ENCODE measurements at places on chromosomes 3 and 15.

- peak; percentile 75 for DNase-seq
These were observed 205.2 kb downstream of the RBMS3 start for GRCh38 chr3:29486096-29486495.

DNA sequence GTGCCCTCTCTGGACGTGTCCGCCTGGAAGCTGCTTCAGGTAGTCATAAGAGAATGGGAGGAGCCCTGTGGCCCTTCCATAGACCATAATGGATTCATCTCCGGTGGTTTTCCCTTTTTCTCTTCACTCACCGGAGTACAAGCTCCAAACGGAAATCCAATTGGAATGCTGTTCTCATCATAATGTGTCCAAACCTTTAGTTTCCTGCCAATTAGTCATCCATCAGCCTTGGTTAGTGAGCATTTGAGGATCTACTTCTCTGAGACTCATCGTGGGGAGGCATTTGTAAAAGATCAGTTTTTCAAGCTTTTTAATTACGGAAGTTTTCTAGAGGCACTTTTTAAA lies 34.9 kb downstream of the ABHD2 start:
- no peak for DNase-seq

- no peak for DNase-seq
These were observed 36.5 kb downstream of the ANAPC13 start for GRCh38 chr3:134449277-134449676.

- DNase-seq, result no peak
These were observed 91.2 kb downstream of the SLC25A26 start for GRCh38 chr3:66312039-66312438.

- DNase-seq, result no peak
These were observed 12.5 kb downstream of the PRR20G start for GRCh38 chr3:127275287-127275781.

- no peak for DNase-seq
These were observed 251.1 kb downstream of the ULK4 start for GRCh38 chr3:41710646-41711388.

DNA sequence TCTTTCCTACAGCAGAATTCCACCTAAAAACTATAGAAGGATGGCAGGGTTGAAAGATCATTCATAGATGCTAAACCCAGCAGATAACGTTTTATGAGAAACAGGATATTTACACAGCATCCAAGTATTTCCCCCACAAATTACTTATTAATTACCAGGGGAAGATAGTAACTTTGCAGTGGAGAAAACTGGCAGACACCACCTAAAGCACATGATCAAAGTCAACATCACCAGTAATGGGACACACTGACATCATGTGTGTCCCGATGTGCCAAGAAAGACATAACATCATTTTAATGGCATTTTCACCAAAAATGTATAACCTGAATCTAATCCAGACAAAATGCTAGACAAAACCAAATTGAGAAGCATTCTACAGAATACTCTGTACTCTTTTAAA lies 220.4 kb upstream of the THBS1 start:
- DNase-seq, result no peak

DNA sequence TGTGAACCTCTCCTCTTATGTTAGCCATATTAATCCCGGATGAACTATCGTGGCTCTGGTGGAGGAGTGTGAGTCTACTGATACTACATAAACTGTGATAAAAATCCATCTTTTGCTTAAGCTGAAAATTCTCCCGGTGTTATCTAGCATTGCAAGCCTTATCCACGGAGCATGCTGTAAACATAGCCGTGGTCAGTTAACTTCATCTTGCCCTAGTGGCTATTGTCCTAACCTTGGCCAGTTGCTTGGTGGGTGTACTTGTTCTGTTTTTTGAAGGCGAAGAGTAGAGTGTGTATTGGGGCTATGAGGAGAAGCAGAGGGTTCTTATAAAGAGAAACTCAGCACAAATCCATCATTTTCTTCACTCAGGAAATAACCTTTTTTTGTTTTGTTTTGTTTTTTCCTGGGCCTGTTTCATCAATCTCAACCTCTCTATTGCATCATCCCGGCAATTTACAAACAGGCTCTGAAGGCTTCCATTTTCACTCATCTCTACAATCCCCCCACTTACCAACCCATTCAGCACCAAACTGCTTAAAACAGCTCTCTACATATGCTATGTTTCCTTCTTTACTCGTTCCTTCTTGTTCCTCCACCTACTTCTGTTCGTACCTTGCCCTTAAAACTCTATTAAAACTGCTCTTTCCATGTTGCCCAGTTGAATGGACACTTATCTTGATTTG lies 135.5 kb upstream of the PTX3 start:
- DNase-seq, result no peak

GRCh38 chr15:60385620-60386552 lies 11.9 kb downstream of the ANXA2 start:
- peak; percentile 22 for DNase-seq

DNA sequence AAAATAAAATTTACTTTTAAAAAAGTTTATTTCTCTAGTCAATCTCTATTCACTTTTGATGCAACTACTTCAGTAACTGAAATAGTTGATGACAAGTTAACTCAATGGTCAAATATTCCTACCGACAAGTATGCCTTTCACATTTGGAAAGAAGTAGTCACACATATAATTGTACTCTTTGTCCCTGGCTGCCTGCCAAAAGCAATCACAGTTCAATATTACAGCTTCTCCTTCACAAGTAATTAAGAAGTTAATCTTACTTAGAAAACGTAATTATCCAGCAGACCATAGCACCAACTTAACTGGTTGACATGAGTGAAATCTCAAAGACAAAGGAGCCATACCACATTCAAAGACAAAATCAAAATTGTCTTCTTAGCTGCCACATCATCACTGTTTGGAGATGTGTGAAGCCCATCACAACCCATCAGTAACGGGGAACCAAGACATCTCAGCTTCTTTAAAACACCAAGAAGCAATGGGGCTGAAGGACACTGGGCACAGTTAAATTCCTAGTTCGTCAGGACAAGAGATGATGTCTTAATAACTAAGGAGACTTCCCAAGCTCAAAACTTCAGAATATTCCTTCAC lies 86.1 kb downstream of the PLCH1 start:
- DNase-seq, result no peak

GRCh38 chr15:76865548-76865991 lies 39.6 kb downstream of the SCAPER start:
- DNase-seq, result no peak

DNA sequence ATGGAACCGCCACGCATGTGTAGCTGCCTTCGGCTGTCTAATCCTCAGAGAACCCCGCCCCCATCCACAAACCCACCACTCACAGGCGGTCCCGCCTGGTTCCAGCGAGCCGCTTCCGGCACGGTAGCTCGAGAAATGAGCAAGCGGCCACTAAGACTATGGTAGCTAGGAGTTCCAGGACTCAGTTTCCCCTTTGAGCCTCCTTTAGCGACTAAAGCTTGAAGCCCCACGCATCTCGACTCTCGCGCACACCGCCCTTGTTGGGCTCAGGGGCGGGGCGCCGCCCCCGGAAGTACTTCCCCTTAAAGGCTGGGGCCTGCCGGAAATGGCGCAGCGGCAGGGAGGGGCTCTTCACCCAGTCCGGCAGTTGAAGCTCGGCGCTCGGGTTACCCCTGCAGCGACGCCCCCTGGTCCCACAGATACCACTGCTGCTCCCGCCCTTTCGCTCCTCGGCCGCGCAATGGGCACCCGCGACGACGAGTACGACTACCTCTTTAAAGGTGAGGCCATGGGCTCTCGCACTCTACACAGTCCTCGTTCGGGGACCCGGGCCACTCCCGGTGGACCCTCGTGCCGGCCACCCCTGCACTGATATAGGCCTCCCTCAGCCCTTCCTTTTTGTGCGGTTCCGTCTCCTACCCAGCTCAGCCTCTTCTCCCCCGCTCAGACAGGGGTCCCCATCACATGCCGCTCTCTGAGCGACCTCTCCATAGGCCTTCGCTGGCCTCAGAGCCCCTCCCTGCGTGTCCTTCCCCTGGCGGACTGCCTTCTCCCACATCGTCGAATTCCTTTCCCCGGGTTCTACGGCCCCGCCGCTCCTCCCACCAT lies at the start of gene RAB11A:
Gene RAB11A, plus strand, starts transcription at position 366 of the 828 bp plus-strand sequence. Its CDS starts 95 bp downstream, at position 461.
- DNase-seq, result peak; percentile 95

DNA sequence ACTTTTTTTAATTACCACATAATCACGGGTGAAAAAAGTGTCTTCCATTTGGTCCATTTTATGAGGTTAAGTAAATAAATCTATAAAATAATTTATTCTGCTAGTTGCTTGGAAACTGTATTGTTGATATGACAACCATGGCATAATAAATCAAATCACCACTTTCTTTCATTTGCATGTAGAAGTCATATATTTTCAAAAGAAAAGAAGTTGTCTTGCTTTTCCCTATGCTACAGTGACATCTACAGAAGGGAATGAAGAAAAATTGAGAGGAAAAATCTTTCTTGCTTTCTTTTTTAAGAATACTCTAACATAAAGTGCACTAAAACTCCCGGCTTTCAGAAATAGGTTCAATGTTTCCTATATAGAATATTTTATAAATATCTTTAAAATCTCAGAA lies 228.5 kb downstream of the ZBBX start:
- DNase-seq, result peak; percentile 50

- no peak for DNase-seq
These were observed 12.0 kb downstream of the CGGBP1 start for GRCh38 chr3:88046766-88047165.

DNA sequence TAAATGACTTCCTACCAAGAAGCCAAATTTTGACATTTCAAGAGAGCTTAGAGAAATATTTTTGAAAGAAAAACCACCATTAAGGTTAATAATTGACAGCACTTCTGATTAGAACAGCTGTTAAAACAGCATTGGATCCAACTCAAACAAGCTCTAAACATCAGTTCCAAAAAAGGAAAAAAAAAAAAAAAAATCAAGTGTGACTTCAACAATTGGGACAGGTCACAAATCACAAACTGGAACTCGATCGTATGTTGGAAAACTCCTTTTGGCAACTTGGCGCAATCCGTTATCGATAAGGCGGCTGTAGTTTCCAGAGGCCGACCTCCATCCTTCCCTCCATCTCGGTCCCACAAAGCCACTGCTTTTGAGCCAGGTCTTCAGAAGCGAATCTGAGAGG lies 17.8 kb downstream of the TLE3 start:
- DNase-seq, result no peak

DNA sequence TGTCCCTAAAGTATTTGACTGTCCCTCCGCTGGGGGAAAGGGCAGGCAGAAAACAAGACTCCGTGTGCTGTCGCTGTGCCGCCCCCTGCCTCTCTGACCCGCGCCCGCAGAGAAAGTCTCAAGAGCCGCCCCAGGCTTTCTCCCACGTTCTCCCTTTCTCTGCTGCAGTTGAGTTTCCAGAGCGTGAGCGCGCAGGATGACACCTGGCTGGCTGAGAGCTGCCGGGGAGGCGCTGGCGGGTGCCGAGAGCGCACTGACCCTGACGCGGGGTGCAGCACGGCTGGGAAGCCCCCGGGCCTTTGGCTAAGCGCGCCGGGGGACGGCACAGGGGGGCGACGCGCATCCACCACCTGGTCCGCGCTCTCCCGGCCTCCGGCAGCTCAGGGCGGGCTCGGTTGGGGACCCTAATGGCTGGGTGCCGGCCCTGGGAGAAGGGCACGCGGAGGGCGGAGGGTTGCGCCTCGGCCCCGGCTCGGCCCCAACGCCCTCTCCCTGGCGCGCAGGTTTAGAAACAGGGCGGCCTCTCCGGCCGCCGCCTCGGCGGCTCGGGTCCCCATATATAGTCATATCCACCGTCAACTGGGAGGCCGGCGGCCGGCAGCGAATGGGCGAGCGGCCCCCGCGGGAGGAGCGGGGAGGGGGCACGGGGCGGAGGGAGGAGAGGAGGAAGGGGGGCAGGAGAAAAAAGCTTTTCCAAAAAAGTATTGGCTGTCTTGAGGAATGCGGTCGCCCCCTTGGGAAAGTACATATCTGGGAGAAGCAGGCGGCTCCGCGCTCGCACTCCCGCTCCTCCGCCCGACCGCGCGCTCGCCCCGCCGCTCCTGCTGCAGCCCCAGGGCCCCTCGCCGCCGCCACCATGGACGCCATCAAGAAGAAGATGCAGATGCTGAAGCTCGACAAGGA lies at the start of gene TPM1:
Gene TPM1, plus strand, starts transcription at position 774 of the 903 bp plus-strand sequence. Its CDS starts 83 bp downstream, at position 857.
- DNase-seq, result peak; percentile 70

GRCh38 chr15:69342460-69343076 lies 43.9 kb downstream of the PAQR5 start:
- DNase-seq, result no peak

GRCh38 chr15:32743411-32744140 lies 25.8 kb downstream of the GREM1 start:
- no peak for DNase-seq

DNA sequence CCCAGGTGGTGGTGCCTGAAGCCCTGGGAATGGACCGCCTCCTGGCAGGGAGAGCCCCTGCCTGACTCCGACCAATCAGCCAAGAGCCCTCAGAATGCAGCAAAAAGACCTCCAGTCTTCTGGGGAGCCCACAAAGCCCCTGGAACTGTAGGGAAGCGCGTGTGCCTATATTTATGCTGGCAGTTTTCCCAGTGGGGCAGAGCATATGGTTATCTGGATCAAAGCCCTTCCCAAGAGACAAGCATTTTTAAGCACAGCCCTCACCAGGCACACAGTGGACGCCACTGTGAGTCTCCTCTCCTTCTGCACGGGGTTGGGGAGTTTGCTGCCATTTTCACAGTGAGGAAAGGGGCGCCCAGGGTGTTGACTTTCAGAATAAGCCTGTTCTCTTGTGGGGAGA lies 80.9 kb upstream of the RPL32 start:
- no peak for DNase-seq

DNA sequence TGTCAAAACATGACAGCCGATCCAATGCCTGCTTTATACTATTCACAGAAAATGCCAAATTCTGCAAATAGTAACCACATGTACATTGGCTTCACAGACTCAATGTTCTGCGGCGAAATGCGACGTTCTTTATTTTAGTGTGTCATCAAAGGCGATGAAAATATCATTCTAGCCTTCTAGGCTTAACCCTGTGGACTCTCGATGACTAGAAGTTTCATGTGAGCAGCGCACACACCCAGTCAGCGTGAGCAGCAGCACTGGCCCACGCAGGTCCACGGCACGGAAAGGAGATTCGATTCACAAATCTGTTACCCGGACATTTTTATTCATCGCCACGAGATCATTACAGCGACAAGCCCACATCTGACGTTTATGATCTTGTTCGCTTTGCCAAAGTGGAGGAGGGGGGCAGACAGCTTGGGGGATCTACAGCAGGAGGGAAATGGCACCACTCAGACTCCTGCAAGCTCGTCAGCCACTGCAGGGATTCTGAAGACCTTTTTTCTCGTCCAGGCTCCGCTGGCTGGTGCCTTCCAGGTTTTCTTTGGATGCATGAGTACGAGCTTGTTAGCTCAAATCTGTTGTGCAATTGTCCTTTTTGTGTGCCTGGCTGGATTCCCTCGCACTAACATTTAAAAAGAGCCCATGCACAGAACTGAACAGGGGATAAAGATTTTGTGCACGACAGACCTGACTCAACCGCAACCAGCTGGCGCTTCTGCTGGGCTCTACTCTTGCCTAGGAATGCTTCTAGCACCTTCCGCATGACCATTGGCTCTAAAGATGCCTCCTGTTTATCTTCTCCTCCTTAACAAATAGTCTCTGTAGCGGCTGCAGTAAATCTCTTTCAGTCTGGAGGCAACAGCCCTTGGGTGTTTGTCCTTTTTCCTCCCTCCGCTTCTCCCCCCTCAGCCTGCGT lies 938.4 kb downstream of the MCTP2 start:
- DNase-seq, result no peak
